ENCODE measurements at places on chromosomes 7 and 10.

DNA sequence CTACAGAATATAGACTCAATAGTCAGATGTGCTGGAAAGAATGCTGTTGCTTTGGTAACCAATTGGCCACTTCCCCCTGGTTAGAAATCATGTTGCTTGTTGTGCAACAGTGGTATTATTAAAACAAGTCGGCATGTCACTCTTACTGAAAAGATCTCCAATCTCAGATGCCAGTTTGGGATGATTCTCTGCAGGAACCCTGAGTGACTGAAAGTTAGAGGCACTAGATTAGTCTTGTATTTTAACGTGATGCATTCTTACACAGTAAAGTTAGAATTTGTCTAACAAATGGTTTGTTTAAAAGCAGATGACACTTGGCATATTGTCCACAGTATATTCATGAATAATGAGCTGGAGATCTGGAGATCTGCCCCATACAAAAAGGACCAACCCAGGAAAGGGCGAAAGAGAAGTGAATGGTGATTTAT, 287.6 kb downstream of the TWIST1 start:
- no peak for DNase-seq

GRCh38 chr10:6543431-6544005, 36.6 kb downstream of the PRKCQ start:
- no peak for DNase-seq

- DNase-seq: no peak
Observed at GRCh38 chr7:105786520-105787470, 89.6 kb downstream of the ATXN7L1 start.

DNA sequence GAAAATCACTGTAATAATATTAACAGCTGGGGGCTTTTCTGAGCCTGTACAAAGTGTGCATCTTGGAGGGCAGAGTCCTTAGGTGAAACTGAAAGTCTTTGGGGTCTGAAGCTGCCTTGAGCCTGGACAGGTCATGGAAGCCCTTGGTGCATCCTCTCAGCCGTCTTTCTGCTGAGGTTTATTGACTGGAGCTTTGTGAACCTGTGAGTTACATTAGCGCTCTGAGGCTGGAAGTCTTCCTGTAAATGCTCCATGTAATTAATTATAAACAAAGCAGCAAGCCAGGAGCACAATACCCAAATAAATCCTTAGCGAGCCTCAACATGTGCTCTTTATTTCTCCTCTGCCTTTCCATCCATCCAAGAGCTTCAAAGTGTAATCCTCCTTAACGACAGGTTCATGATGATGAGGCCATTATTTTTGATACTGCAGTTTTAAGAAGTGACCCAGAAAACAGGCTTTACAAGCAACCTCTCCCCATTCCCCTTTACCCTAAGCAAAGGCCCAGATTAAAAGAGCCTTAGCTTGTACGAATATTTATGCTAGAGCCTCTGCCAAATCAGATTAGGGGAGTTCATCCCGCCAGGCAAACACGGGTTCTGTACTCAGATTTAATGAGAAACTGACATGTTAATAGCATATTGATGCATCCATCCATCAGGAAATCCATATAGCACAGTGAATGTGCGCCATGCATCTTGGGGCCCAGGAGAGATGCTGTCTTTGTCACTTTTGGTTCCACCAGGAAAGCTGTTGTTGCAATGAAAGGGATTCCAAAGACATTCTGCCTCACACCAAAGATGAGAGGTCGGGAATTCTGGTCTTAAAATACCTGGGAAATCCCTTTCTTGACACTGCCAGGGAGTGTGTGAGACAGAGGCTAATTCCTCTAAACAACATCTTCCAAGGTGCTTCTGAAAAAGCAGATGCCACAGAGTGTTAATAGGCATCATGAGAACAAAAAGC, 118.1 kb downstream of the ANLN start:
- no peak for DNase-seq

DNA sequence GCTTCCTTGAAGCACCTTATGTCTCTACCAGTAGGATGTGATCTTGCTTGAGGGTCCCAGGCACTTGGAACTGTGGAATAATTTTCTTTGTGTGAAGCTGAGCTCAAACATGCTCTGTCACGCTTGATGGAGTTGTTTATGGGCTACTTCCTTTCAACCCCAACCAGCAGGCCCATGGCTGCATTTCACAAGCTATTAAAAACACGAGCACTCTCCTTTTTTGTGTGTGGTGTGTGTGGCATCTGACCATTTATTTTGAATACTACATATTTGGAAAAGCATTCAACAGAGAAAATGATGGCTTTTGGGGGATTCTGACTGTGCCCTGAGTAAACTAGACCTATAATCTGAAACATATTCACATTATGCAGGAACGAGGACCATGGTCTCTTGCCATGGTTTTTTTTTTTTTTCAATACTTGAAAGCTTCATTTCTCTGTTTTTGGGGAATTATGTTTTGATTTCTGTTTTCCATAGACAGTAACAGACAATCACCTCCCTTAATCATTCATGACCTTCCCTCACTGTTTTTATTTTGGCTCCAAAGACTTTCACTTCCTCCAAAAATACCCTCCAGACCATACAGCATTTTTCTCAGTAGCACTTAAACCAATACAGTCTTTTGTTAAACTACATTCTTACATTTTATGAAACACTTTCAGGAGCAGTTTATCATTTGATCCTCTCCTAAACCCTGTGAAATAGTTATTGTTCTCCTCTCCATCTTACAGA, 233.6 kb upstream of the BMPER start:
- no peak for DNase-seq

DNA sequence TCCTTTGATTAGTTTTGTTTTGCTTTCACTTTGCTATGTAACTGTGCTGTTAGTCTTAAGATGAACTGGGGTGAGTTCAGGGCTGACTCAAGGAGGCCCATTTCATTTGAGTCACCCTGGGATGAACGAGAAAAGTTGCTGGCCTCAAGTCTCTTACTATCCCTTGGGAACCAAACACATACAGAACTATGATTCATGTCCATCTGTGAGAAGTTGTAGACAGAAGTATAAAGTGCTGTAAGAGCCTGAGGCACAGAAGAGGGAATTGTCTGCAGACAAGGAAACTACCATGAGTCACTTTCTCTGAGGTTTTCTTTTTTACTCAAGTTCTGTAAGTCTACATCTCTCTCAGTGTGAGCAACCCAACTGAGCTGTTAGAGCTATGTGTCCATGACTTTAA, 179.8 kb upstream of the CSTF2T start:
- DNase-seq: peak; percentile 91

DNA sequence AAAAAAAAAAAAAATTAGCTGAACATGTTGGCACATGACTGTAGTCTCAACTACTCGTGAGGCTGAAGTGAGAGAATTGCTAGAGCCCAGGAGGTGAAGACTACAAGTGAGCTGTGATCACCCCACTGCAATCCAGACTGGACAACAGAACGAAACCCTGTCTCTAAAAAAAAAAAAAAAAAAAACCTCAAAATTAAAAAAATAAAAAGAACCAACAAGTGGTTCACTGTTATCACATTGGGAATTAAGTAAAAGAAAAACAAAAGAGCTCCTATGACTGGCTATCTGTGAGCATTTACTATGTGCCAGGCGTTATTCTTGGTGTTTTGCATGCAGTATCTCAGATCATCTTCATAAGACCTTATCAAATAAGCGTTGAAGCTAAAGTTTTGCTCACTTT, 66.0 kb downstream of the ANLN start:
- no peak for DNase-seq

DNA sequence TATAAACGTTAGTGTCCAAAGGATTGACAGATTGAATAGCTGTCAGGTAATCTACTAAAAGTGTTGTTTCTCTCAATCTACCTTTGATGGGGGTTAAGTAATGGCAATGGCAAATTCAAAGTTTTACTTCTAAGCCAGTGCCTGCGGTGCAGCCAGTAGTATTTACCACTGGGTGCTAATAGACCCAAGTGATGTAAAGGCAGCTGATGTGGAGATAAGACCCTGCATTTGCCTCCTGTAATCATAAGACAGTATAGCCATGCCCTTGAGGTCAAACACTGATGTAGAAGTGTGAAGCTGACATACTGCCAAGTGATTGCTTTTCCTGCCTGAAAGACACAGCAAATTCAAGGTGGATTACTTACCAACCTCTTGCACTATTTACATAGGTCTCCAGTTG, 572.0 kb downstream of the GRID1 start:
- no peak for DNase-seq

DNA sequence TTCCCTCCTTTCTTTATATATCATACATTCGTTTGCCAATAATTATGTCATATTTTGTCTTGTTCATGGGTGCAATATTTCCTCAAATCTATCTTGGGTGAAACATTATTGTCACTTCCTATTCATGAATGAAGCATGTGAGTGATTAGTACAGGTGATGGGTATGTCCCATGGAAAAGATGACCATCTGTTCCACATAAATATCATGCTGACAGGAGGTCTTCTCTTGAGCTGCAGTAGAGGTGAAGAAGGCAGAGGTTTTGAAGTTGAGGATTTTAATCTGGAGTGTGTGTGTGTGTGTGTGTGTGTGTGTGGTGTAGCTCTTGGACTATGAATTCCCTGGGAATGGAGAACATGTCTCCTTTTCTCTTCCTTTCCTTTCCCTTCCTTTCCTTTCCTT, 350.5 kb upstream of the CHRM2 start:
- DNase-seq: no peak

GRCh38 chr10:72062382-72062781, 26.0 kb downstream of the SPOCK2 start:
- no peak for DNase-seq

DNA sequence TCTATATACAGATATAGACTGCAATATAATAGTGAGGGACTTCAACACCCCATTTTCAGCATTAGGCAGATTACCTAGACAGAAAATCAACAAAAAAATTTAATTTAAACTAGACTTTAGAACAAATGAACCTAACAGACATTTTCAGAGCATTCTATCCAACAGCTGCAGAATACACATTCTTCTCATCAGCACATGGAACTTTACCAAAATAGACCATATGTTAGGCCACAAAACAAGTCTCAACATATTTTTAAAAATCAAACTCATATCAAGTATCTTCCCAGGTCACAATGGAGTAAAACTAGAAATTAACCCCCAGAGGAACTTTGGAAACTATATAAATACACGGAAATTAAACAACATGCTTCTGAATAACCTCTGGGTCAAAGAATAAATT, 169.6 kb downstream of the MTERF1 start:
- no peak for DNase-seq

DNA sequence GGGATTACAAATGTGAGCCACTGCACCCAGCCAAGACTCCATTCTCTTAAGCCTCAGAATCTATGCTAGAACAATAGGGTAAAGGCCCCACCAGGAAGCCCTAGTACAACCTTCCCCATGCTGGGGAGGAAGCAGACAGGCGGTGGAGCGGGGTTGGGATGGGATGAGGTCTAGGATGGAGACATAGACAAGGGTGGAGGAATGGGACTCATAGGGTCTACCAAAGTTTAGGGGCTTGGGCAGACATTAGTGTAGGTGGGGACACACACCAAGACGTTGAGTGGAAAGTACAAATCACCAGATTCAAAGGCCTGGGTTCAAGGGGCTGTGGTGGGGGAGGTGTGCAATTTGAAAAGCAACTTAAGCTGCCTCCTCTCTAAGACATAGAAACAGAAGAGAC, 19.3 kb downstream of the PRSS2 start:
- no peak for DNase-seq

Data from brain pericyte (primary cell).